ENCODE measurements at places on chromosomes 16 and 17. TPM values are rescaled to one million over a fixed set of nuclear protein-coding genes. Genes with fewer than 3 reads are reported as not detected.

Gene ROGDI
- total RNA-seq, result 33.5 TPM

Gene NRN1L
- total RNA-seq, result 2.7 TPM

DNA sequence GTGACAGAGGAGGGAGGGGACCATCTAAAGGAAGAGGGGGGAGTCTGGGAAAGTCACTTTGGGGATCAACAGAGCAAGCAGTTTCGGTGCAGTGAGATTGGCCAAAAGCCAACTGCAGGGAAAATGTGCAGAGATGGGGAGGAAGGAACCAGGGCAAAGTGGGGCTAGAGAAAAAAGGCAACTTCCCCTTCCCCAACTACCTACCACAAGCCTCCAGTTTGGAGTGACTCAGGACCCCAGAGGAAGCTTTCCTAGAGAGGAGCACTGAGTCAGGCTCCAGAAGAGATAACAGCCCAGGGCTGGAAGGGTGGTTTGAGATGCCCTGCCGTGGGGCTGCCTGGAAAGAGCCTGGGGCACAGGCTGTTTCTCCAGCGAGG, 6.9 kb upstream of the CD300LD start:
- DNase-seq, result no peak

GRCh38 chr17:50460831-50461526, 7.7 kb downstream of the CHAD start:
- no peak for DNase-seq

GRCh38 chr17:55770196-55770870, 19.5 kb downstream of the PCTP start:
- no peak for DNase-seq

Measured in H9 (cell line).